ENCODE measurements at places on chromosomes 2 and 18. TPM values are rescaled to one million over a fixed set of nuclear protein-coding genes. Genes with fewer than 3 reads are reported as not detected.
A peak's percentile ranks its signal among the peaks of the same experiment; 100 is the strongest.

The EVX2 gene
- not detected for polyA plus RNA-seq

The POTEJ gene
- not detected for polyA plus RNA-seq

- H3K27ac ChIP-seq, result no peak overlapping the region
- H3K4me3 ChIP-seq, result no peak overlapping the region
- no peak for DNase-seq
- no peaks in the 10 kb centered on the region for H3K27me3 ChIP-seq
- H3K36me3 ChIP-seq, result peaks cover 10% of the 10 kb centered on the region
- no peaks in the 10 kb centered on the region for H3K4me1 ChIP-seq
Observed at GRCh38 chr2:232018181-232018580, 56.7 kb downstream of the DIS3L2 start.

DNA sequence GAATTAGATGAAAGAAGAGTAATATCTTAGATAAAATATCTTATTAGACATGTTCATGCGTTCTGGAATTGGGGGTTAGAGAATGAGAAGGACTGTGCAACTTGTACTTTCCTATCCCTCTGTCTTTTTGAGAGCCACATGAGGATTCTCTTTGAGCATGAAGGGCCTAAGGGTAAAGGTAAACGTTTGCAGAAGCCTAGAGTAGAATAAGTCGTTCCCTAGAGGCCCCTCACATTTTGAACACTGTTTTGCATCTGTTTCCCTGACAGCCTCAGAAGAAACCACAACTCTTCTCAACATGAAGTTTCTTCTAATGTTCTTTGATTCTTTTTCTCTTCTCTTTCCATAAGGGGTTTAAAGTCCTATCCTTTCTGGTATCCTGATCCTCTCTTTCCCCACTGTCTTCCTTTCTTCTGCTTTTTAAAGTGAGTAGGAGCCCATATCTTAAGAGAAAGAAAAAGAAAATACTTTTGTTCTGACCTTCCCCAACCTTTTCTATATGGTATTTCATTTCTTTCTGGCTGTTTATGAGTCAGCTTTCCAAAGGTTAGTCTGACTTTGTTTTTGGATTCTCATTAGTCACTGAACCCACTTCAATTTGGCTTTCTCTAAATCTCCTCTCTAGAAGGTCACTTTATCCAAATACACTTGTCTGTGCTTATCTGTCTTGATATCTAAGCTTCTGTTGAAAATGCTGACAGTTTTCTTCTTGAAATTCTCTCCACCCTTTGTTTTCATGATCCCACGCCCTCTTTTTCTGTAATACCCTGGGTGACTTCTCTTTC, 34.8 kb downstream of the PPP1R1C start:
- H3K27ac ChIP-seq, result no peak overlapping the region
- no peak for DNase-seq
- H3K4me1 ChIP-seq, result no peaks in the 10 kb centered on the region
- no peaks in the 10 kb centered on the region for H3K27me3 ChIP-seq
- no peaks in the 10 kb centered on the region for H3K36me3 ChIP-seq

- H3K27me3 ChIP-seq, result no peaks in the 10 kb centered on the region
- no peaks in the 10 kb centered on the region for H3K4me1 ChIP-seq
- DNase-seq, result no peak
- H3K36me3 ChIP-seq, result no peaks in the 10 kb centered on the region
Observed at GRCh38 chr2:101975171-101975870, 16.4 kb upstream of the IL1R2 start.

DNA sequence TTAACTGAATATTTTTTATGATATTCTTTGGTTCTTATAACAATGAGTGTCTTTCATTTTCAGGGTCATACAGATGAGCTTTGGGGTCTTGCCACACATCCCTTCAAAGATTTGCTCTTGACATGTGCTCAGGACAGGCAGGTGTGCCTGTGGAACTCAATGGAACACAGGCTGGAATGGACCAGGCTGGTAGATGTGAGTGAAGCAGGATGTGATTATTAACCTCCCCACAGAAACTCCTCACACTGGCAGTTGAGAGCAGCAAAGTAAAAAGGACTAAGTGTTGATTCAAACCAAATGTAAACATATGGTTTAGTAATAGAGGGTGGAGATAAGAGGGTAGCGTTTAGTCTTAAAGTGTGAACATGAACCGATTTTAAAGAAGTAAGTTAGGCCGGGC, 57.8 kb downstream of the COX7A2L start:
- peaks cover 41% of the 10 kb centered on the region for H3K4me1 ChIP-seq
- H3K36me3 ChIP-seq, result peaks cover 33% of the 10 kb centered on the region
- H3K27me3 ChIP-seq, result no peaks in the 10 kb centered on the region

DNA sequence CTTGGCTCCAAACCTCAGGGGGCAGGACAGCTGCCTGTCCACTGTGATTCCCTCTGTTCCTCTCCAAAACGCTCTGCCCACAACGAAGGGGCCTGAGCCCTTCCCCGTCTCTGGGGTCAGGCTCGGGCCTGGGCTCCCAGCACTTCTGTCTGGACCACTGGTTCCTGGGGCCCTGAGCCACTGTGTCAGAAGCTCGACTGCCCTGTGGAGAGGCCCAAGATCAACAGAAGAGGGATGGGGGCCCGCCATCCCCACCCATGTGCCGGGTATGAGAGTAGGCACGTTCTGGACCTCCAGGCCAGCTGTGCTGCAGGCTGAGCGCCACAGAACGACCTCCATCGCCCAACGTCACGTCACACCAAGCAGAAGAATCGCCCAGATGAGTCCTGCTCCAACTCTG, 119.9 kb upstream of the HS6ST1 start:
- H3K36me3 ChIP-seq, result no peaks in the 10 kb centered on the region
- no peak for DNase-seq
- no peaks in the 10 kb centered on the region for H3K27me3 ChIP-seq
- H3K4me3 ChIP-seq, result no peak overlapping the region

The ALPP gene
- not detected for polyA plus RNA-seq

DNA sequence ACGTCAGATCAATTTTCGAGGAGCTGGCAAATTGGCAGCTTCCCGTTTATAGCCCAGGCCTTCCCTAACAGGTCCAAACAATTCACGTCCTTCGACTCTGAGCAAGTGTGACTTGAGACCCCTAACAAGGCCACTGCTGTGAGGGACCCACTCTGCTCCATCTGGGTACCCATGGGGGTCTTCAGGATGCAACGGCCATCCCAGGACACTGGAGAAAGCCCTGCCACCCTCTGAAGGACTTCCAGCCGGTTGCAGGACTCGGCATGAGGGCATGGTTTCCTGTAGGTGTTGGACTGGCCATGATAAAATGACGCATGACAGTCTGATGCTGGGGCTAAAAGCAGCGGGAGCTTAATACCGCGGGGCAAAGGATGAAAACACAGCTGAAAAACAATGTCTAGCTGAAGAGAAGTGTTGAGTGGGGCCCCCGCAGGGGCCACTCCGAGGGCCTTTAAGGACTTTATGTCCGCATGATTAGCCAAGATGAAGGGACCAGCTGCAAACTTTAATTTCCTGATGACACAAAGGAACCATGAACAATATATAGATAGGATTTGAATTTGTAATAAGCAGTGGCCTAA, 113.3 kb upstream of the ZNF521 start:
- no peak for DNase-seq
- H3K27ac ChIP-seq, result no peak overlapping the region
- no peaks in the 10 kb centered on the region for H3K4me1 ChIP-seq
- no peaks in the 10 kb centered on the region for H3K36me3 ChIP-seq

The RFX8 gene
- not detected for polyA plus RNA-seq

- peak overlapping the region; percentile 21 for H3K27ac ChIP-seq
- H3K27me3 ChIP-seq, result no peaks in the 10 kb centered on the region
- peaks cover 43% of the 10 kb centered on the region for H3K4me1 ChIP-seq
- H3K36me3 ChIP-seq, result no peaks in the 10 kb centered on the region
Observed at GRCh38 chr18:79394534-79395307, 1.0 kb upstream of the NFATC1 start.

DNA sequence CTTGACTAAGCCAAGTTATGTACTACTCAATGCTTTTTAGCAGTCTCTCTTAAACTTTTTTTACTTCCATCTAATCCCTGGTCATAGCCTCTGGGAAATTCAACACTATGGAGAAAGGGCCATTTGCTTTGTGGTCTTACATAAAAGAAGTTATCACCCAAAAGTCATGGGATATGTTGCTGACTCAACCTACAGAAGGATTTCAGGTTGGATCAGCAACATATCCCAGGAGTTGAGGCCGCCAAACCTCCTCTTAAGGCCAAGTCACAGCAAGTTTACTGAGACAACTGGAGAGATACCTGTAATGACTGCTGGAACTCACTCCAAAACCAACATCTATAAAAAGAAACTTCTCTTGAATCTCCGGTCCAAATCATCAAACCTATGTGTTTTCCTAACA, 141.1 kb downstream of the IRS1 start:
- H3K36me3 ChIP-seq, result no peaks in the 10 kb centered on the region
- no peaks in the 10 kb centered on the region for H3K27me3 ChIP-seq
- no peaks in the 10 kb centered on the region for H3K4me1 ChIP-seq
- H3K27ac ChIP-seq, result no peak overlapping the region
- no peak for DNase-seq
